ENCODE measurements at places on chromosomes 4 and X. TPM values are rescaled to one million over a fixed set of nuclear protein-coding genes. Genes with fewer than 3 reads are reported as not detected.

DNA sequence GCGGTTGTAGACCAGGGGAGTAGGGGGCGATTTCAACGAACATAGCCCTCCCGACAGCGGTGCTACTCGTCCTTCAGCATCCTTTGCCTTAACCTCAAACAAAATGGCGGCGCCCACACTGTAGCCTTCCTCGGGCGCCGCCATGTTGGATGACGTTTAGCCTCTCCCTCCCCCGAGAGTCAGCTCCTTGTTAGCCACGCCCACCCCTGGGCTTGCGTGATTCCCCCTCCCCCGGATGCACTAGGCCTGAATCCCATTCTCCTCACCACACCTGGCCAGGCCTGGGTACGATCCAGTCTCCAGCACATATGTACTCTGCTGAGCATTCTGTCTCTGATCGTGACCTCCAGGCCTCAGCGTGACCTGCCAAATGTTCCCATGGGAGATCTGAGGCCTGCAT is 49.0 kb upstream of the ZNF157 start:
- H3K36me3 ChIP-seq = no peaks in the 10 kb centered on the region
- no peaks in the 10 kb centered on the region for H3K27me3 ChIP-seq
- H3K27ac ChIP-seq = no peak overlapping the region
- H3K4me1 ChIP-seq = no peaks in the 10 kb centered on the region

- H3K27ac ChIP-seq = no peak overlapping the region
- no peaks in the 10 kb centered on the region for H3K36me3 ChIP-seq
- no peak for DNase-seq
Measured at GRCh38 chrX:129736491-129736890, 2.3 kb upstream of the XPNPEP2 start.

NAT8L gene
- total RNA-seq = not detected

AMER1 gene
- 5.5 TPM for total RNA-seq

- peak overlapping the region; percentile 34 for H3K27ac ChIP-seq
- peaks cover 33% of the 10 kb centered on the region for H3K4me1 ChIP-seq
- no peak for DNase-seq
- no peaks in the 10 kb centered on the region for H3K27me3 ChIP-seq
Measured at GRCh38 chr4:100982345-100982744, 365.0 kb downstream of the PPP3CA start.

DNA sequence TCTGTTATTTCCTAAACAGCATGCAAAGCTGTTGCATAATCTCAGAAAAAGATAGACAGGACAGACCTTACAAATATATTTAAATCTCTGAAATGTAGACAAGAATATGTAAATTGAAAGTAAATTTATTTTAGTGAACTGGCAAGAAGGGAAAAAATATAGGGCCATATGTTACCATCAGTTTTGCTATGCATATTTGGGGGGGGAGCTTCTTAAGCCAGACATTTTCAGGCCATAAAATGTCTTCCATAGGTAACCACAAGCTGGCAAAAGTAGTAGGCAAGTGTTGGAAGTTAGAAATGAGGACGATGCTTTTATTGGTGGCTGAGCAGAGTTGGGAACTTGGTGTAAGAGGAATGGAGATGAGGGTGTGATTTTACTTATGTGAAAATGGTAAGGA is 272.0 kb upstream of the CXXC4 start:
- H3K27ac ChIP-seq = no peak overlapping the region
- no peak overlapping the region for H3K4me3 ChIP-seq
- H3K4me1 ChIP-seq = no peaks in the 10 kb centered on the region
- no peaks in the 10 kb centered on the region for H3K36me3 ChIP-seq

CNKSR2 gene
- total RNA-seq = 0.57 TPM

- no peak overlapping the region for H3K27ac ChIP-seq
- no peak for DNase-seq
- H3K27me3 ChIP-seq = no peaks in the 10 kb centered on the region
- H3K4me1 ChIP-seq = no peaks in the 10 kb centered on the region
Measured at GRCh38 chrX:10892621-10893225, 218.4 kb upstream of the HCCS start.

- H3K27ac ChIP-seq = no peak overlapping the region
- H3K36me3 ChIP-seq = no peaks in the 10 kb centered on the region
- H3K4me1 ChIP-seq = no peaks in the 10 kb centered on the region
- no peaks in the 10 kb centered on the region for H3K27me3 ChIP-seq
- H3K4me3 ChIP-seq = no peak overlapping the region
Measured at GRCh38 chr4:120692964-120693363, 229.6 kb downstream of the PRDM5 start.

GRCh38 chr4:164503874-164504273 is 250.1 kb upstream of the SMIM31 start:
- H3K36me3 ChIP-seq = no peaks in the 10 kb centered on the region
- no peak for DNase-seq
- H3K4me3 ChIP-seq = no peak overlapping the region
- no peak overlapping the region for H3K27ac ChIP-seq

LPAR4 gene
- not detected for total RNA-seq

DNA sequence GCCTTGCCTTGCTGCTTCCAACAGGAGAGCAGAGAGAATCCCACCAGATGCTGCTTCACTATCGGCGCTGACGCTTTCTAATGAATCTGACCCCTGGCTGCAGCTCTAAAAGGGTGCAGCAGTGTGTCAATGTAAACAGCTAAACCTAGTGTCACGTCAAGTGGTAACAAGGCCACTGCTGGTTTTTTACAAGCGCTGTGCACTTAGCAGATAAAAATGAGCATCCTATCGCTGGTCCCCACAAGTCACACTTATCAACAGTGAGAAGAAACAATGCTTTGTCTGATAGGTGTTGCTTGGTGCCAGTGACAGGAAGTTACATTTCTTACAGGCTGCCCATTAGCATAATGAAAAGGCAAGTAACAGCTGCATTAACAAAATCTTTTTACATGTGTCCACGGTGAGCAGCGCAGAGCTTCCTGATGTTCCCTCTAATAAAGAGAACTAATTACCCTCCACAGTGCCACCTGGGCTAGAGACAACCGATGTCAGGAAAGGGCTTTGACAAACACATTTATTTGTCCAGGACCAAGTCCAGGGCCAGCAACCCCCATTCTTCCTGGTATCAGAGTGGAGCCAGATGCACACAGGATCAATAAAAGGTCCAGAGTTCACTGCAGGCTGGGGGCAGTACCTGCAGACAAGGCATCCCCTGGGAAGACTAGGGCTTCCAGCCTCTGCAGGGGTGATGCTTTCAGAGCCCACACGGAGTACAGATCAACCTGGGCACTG is 176.0 kb downstream of the MGST2 start:
- no peaks in the 10 kb centered on the region for H3K4me1 ChIP-seq
- no peaks in the 10 kb centered on the region for H3K36me3 ChIP-seq
- DNase-seq = no peak
- H3K27me3 ChIP-seq = no peaks in the 10 kb centered on the region

DNA sequence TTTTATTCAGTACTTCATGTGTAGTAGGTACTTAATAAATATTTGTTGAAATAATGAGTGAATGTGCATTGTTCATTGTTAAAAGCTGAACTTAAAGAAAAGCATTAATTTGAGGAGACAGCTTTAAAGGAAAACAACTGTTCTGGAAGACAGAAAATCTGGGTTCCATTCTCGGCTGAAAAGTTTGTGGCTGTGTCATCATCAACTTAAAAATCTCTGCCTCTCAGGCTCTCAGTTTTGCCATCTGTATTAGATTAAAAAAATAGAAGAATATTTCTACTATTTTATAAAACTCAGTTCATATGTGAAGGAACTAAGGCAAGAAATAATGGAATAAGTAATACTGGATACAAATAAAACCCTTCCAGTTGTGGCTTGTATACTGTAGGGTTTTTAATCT is 62.5 kb downstream of the FSTL5 start:
- H3K4me1 ChIP-seq = no peaks in the 10 kb centered on the region
- no peak for DNase-seq
- H3K4me3 ChIP-seq = no peak overlapping the region
- no peaks in the 10 kb centered on the region for H3K36me3 ChIP-seq

LGI2 gene
- total RNA-seq = 0.04 TPM
